Natural killer cell treated with Interleukin-12 subunit alpha and Interleukin-12 subunit beta and Interleukin-15 and Interleukin-18, amount 100 ng/mL, for 72 hours (primary cell): ENCODE measurements at places on chromosomes 1 and 21. TPM values are rescaled to one million over a fixed set of nuclear protein-coding genes. Genes with fewer than 3 reads are reported as not detected.
A peak's percentile ranks its signal among the peaks of the same experiment; 100 is the strongest.

The AKR7A3 gene
- 0.43 TPM for total RNA-seq

The EFNA1 gene
- not detected for total RNA-seq

The CFAP74 gene
- total RNA-seq = not detected

DNA sequence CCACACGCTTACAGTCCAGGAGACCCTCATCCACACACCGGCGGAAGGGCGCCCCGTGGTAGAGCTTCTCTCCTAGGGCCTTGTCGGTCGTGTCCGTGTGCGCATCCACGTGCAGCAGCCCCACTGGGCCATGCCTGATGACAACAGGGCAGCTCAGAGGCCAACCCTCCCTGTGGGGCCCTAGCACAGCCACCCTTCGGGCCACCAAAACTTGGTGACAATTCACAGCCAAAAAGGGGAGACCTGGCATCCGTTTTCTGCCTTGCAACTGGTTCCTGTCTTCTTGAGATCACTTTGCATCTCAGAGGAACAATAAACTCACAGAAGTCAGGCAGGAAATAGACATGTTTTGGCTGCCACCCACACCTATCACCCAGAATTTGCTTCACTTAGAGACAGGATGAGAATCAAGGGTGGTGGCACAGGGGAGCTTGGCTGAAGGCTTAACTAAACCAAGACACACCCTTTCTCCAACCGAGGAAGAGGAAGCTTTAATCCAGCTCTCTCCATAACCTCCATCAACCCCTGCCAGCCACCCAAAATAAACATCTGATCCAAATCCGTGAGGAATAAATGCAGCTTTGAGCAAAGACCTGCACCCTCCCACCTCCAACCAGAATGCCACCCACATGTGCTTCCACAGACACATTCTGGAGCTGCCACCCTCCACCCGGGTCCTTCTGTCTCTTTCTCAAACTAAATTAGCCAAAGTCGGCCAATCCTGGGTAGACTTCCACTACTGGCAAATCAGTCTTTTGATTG is 5.7 kb downstream of the AGMAT start:
- H3K36me3 ChIP-seq = no peaks in the 10 kb centered on the region
- no peak for DNase-seq
- H3K4me1 ChIP-seq = peaks cover 10% of the 10 kb centered on the region
- peak overlapping the region; percentile 62 for H3K27ac ChIP-seq

GRCh38 chr1:109863667-109864046 is 47.0 kb upstream of the CSF1 start:
- no peaks in the 10 kb centered on the region for H3K4me1 ChIP-seq
- H3K36me3 ChIP-seq = peaks cover 11% of the 10 kb centered on the region
- no peak overlapping the region for H3K4me3 ChIP-seq
- H3K27me3 ChIP-seq = peaks cover 18% of the 10 kb centered on the region

GRCh38 chr1:200973937-200974657 is 49.4 kb downstream of the KIF21B start:
- no peaks in the 10 kb centered on the region for H3K36me3 ChIP-seq
- peaks cover 15% of the 10 kb centered on the region for H3K4me1 ChIP-seq
- H3K4me3 ChIP-seq = no peak overlapping the region
- H3K27ac ChIP-seq = peak overlapping the region; percentile 13

DNA sequence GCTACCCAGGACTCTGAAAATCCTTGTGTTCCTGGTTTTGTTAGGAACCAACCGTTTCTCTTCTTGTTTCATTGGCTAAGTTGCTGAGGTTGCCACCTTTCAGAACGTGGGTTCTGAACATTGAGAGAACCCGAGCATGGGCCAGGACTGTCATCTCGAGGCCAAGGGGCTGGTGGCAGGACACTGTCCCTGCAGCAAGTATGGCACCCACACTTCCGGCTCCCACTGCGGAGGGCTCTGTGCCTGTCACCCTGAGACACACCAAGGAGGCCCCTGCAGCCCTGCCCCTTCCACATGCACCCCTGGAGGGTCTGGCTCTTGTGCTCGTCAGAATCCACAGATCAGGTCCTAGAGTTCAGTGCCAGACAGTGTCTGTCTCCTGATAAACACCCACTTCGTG is 39.1 kb upstream of the LRRC3 start:
- H3K27ac ChIP-seq = no peak overlapping the region
- DNase-seq = no peak
- peaks cover 13% of the 10 kb centered on the region for H3K36me3 ChIP-seq
- peaks cover 13% of the 10 kb centered on the region for H3K4me1 ChIP-seq
- H3K27me3 ChIP-seq = no peaks in the 10 kb centered on the region
